ENCODE measurements at places on chromosomes 7 and 10.

DNA sequence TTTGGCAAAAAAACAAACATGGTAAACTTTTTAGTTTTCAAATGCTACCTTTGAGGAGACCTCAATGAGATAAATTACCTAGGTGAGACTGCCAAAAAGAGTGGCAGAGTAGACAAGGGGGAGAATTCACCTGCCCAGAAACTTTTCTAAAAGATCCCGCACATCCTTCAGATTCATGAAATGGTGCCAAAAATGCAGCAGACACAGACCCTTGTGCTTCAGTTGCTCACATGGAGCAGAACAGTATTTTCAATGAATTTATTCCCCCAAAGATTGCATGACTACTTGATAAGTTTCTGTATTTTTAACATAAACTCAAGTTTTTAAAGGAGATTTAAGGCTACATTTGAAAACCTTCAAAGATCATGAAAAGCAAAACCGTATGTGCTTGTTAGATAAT lies 270.0 kb downstream of the TRIL start:
- no peak for DNase-seq

DNA sequence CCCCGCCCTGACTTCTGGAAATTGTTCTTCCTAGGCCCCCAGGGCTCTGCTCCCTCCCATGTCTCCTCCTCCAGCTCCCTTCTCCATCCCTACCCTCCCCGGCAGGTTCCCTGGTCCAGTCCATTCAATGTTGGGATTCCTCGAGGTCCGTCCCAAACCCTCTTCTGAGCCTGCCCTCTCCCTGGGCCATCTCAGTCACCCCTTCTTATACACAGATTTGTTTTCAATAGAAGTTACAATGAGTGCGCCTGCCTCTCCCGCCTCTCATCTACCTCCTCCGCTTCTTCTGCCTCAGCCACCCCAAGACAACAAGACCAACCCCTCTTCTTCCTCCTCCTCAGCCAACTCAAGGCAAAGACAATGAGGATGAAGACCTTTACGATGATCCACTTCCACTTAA lies 67.9 kb downstream of the OAT start:
- no peak for DNase-seq

GRCh38 chr7:81583090-81583489 lies 186.8 kb downstream of the HGF start:
- no peak for DNase-seq

- no peak for DNase-seq
Measured at GRCh38 chr10:120749856-120750566, 101.2 kb upstream of the WDR11 start.

DNA sequence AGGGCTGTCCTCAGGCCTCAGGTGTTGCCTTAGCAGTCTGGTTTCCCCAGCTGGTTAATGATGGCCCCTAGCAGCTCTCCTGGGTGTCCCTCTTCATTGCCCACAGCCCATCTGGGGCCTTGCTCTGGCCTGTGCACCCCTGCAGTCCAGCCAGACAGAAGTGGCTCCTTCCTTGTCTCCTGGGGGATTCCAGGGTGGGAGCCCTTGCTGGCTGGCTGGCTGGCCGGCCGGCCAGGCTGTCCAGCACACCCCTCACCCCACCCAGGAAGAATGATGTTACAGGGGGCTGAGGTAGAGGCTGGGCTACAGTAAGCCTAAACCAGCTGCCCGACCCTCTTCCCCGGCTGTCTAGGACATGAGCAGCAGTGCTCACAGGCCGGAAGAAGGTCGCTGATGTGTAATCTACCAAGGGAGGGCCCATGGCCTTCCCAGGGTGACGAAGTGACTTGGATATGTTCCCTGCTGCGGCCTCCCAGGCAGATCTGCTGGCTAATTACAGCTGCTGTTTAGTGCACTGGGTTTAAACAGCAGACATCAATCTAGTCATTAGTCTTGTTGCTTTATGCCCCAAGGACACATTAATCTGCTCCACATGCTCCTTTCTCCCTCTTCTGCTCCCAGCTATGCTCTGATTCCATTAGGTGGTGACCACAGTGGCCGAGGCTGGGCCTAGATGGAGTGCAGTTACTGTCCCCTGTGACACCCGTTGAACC lies 53.8 kb upstream of the LRRC4 start:
- no peak for DNase-seq

- DNase-seq, result no peak
Measured at GRCh38 chr10:78772986-78773530, 295.7 kb upstream of the ZMIZ1 start.

DNA sequence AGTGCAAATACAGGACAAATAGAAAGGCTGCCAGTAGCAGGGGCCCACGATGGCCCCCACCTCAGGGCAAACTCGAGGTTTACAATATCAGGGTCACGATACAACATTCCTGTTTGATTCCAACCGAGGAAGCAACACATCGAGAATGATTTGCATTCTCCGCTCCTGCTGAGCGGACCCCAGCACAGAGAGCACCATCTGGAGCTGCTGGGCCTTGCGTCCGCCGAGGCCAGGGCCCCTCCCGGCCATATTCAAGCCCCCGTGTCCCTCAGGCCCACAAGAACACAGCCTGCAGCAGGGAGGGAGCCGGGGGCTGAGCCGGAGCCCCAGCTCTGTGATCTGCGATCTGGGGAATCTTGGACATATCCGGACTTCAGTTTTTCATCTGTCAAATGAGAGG lies 84.3 kb downstream of the PRKAG2 start:
- no peak for DNase-seq

Data from activated T-helper 1 cell treated with anti-CD3 and anti-CD28 coated beads, Interleukin-2, amount 50 U/mL, for 16 hours (primary cell).